Activated CD8-positive, alpha-beta memory T cell treated with anti-CD3 and anti-CD28 coated beads for 1 hour (primary cell): ENCODE measurements at places on chromosomes 1 and 21.

DNA sequence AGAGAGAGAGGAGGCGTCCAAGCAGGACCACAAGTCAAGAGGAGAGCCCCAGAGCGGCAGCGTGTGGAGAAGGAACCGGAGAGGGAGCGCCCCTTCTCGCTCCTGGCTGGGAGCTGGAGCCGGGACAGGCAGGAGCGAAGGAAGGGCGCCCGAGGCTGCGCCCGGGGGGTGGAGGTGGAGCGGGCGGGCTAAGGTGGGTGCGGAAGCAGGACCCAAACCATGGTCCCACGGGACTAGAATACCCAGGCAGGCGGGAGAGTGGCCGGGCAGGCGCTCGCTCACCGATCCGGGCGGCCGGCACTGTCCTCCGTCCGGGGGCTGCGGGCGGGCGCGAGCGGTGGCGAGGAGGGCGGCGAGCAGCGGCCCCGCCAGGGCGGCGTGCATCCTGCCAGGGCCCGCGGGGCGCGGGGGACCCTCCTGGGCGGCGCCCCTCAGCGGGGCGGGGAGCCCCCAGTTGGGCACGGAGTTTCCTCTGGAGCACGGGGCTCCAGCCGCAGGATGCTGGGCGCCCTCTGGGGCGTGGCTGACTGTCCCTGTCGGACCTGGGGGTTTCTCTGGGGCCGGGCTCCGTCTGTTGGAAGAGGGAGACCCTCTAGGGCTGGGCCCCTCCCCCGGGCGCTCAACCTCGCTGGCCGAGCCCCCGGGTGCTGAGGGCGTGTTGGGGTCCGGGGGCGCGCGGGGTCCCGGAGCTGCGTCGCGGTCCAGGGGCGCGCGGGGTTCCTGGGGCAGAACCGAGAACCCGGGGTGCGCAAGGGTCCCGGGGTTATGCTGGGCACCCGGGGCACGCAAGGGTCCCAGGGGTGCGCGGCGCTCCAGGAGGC, 569 bp downstream of the TRABD2B start:
- no peak for DNase-seq

- no peak for DNase-seq
Measured at GRCh38 chr1:89081005-89081404, 16.0 kb upstream of the GBP1 start.

- no peak for DNase-seq
Measured at GRCh38 chr1:246815693-246816270, 91.6 kb downstream of the SCCPDH start.

GRCh38 chr1:16145662-16146278, 10.1 kb downstream of the EPHA2 start:
- no peak for DNase-seq

DNA sequence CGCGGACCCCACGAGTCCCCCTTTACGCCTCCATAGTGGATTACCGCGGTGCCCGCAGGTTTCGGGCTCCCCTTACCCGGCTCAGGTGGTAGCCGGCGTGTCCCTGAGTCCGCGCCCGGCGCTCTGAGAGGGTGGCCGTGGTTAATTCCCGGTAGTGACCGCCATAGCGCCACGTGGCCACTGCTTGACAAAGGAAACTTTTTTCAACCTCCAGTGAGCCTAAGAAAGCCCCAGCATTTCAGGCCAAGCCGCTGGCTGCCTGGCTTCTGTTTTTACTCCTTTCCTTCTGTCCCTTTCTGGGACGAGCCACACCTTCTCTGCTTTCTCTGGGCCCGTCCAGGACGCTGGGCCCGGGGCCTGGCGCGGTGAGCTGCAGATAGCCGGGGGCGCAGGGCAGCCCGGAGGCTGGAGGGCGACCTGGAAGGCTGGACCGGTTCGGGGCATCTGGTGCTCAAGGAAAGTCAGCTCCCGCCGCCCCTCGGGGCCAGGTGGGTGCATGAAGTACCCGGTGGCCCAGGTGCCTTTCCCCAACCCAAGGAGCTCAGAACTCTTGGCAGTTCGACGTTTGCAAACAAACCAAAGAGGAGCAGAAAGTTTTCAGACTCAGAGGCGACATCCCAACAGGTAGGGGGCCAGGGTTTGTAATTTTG, 540 bp upstream of the C1orf198 start:
- DNase-seq = no peak

- no peak for DNase-seq
Measured at GRCh38 chr1:22978299-22978698, 5.6 kb upstream of the LACTBL1 start.

- no peak for DNase-seq
Measured at GRCh38 chr1:154899041-154899440, 29.0 kb upstream of the KCNN3 start.

- DNase-seq = peak; percentile 5
Measured at GRCh38 chr1:86913399-86913895, 479 bp downstream of the SELENOF start.
